ENCODE measurements at places on chromosomes 4 and X.
A peak's percentile ranks its signal among the peaks of the same experiment; 100 is the strongest.

- no peak for DNase-seq
These were observed 54.7 kb upstream of the RBM47 start for GRCh38 chr4:40684404-40684803.

DNA sequence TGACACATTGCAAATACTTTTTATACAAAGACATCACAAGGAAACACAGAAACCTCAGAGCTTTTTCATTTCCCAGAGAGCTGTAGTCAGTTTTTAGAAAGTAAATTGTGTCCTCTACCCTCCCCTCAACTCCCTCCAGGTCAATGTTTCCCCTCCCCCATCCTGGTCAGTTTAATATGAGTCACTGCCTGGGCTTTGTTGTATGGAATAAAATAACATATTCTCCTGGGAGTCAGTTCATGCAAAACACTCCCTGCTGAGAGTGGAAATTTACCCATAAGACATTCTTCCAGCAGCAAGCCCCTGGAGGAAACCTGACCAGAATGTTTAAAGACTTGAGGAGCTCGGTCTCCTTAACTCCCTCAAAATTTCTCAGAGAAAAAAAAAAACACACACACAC is 270.1 kb upstream of the LDB2 start:
- DNase-seq, result peak; percentile 85

GRCh38 chr4:118843237-118843636 is 7.3 kb upstream of the SEC24D start:
- DNase-seq, result no peak

GRCh38 chr4:56323327-56323726 is 64.0 kb downstream of the AASDH start:
- DNase-seq, result no peak

GRCh38 chrX:130245441-130245840 is 23.3 kb downstream of the ZNF280C start:
- DNase-seq, result peak; percentile 80

DNA sequence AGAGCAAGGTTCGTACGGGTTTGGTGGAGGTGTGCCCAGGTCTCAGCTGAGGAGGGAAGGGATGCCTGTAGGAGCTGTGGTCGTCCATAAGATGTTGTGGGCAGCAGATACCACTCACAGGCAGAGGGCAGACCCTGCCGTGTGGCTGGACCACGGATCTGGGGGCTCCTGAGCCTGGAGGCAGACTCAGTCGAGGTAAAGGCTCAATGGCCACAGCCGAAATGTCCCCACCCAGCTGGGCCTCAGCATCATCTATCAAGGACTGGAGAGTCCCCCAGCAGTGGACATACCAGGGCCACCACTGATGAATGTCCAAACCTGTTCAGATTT is 98.5 kb downstream of the DHRSX start:
- no peak for DNase-seq

GRCh38 chr4:125070861-125071260 is 243.9 kb upstream of the FAT4 start:
- DNase-seq, result no peak

GRCh38 chr4:7816771-7817170 is 122.9 kb downstream of the AFAP1 start:
- no peak for DNase-seq

GRCh38 chr4:164639001-164639400 is 114.9 kb upstream of the SMIM31 start:
- DNase-seq, result no peak

GRCh38 chr4:83552083-83552482 is 16.2 kb downstream of the GPAT3 start:
- DNase-seq, result peak; percentile 83

DNA sequence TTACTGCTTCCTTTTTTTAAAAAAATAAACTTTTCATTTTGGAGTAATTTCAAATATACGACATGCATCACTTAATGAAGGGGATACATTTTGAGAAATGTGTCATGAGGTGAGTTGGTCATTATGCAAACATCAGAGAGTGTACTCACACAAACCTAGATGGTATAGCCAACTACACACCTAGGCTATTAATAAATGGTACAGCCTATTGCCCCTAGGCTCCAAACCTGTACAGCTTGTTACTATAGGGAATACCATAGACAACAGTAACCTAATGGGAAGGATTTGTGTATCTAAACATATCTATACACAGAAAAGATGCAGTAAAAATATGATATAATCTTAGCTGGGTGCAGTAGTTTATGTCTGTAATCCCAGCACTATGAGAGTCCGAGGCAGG is 29.1 kb downstream of the SETD7 start:
- no peak for DNase-seq

- no peak for DNase-seq
These were observed 147.9 kb downstream of the PTCHD1 start for GRCh38 chrX:23482561-23482960.

- DNase-seq, result no peak
These were observed 110.8 kb upstream of the PAQR3 start for GRCh38 chr4:79049840-79050540.

- peak; percentile 53 for DNase-seq
These were observed 797 bp downstream of the PKD2 start for GRCh38 chr4:88008122-88008742.

- no peak for DNase-seq
These were observed 73.4 kb downstream of the NBDY start for GRCh38 chrX:56802428-56802827.

- DNase-seq, result peak; percentile 74
These were observed 7.6 kb upstream of the OPHN1 start for GRCh38 chrX:68440940-68441339.

DNA sequence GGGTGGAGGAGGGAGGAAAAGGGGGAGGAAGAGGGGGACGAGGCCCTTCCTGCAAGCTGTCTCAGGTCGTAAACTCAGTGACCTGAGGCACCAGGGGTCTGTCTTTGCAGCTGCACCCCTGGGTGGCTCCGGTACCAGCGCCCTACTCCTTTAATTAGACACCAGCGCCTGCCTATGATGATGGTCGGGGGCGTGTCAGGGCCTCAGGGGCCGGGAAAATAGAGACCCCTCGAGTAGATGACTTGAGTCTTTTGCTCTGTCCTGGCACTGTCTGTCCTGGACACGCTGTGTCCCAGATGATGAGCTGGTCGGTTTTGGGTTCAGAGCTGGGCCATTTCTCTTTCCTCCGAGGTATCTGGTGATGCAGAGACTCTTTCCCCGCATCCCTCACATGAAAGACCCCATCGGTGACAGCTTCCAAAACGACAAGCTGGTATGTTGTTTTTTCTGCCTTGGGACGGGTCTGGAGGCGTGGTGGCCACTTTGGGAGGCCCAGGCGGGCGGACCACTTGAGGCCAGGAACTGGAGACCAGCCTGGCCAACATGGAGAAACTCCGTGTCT is 11.2 kb downstream of the SLC25A6 start:
- DNase-seq, result no peak

- DNase-seq, result peak; percentile 22
These were observed 3.0 kb upstream of the MAB21L2 start for GRCh38 chr4:150578745-150579501.

DNA sequence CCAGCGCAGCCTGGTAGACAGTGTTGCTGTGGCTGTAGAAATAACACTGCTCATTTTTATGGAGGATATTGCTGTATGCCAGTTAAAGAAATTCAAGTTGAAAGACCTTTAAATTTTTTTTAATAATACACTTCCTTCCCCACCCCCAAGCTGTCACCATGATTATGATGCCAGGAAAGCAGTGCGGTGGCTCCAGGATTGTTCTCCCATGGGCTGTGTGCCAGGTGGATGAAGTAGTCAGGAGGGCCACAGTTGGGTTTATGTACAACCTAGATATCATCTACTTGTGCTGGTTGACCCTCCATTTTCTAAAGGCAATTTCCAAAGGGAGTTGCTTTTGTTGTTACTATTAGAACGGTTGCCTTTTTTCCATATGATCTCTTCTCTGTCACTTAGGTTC is 136.6 kb downstream of the AFF1 start:
- DNase-seq, result no peak

GRCh38 chr4:76687746-76688448 is 210.0 kb downstream of the SOWAHB start:
- DNase-seq, result no peak

GRCh38 chr4:139514382-139515059 is 41.5 kb downstream of the SETD7 start:
- DNase-seq, result no peak

GRCh38 chr4:113665036-113665435 is 96.5 kb downstream of the CAMK2D start:
- peak; percentile 40 for DNase-seq

DNA sequence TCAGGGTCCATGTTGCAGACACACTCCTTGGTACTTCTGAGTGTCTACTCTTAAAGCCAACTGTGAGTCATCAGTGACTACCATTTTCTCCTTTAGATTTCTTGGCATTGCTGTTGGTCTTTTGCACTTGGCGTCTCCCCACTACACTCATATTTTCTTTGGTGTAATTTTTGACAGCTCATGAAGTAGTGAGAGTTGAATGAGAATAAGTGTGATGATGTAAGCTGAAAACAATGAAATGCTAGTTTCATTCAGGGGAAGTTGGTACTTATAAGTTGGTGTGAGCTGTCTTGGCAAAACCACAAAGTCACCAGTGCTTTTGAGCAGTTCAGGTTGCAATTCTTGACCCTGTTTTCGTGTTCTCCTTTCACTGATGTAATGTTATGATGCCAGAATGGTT is 142.9 kb upstream of the ARX start:
- DNase-seq, result no peak

- no peak for DNase-seq
These were observed 8.5 kb upstream of the NEIL3 start for GRCh38 chr4:177301126-177301639.

- no peak for DNase-seq
These were observed 1167.2 kb upstream of the PABPC4L start for GRCh38 chr4:135368831-135369230.

DNA sequence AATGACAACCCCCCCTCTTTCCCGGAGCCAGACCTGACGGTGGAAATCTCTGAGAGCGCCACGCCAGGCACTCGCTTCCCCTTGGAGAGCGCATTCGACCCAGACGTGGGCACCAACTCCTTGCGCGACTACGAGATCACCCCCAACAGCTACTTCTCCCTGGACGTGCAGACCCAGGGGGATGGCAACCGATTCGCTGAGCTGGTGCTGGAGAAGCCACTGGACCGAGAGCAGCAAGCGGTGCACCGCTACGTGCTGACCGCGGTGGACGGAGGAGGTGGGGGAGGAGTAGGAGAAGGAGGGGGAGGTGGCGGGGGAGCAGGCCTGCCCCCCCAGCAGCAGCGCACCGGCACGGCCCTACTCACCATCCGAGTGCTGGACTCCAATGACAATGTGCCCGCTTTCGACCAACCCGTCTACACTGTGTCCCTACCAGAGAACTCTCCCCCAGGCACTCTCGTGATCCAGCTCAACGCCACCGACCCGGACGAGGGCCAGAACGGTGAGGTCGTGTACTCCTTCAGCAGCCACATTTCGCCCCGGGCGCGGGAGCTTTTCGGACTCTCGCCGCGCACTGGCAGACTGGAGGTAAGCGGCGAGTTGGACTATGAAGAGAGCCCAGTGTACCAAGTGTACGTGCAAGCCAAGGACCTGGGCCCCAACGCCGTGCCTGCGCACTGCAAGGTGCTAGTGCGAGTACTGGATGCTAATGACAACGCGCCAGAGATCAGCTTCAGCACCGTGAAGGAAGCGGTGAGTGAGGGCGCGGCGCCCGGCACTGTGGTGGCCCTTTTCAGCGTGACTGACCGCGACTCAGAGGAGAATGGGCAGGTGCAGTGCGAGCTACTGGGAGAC is 1.6 kb downstream of the PCDH10 start:
- no peak for DNase-seq

GRCh38 chrX:123962006-123962467 is 531 bp downstream of the STAG2 start:
- no peak for DNase-seq

- peak; percentile 83 for DNase-seq
These were observed 122.5 kb downstream of the PTTG2 start for GRCh38 chr4:38082424-38083385.

GRCh38 chr4:76226418-76226817 is 12.8 kb upstream of the SCARB2 start:
- no peak for DNase-seq

DNA sequence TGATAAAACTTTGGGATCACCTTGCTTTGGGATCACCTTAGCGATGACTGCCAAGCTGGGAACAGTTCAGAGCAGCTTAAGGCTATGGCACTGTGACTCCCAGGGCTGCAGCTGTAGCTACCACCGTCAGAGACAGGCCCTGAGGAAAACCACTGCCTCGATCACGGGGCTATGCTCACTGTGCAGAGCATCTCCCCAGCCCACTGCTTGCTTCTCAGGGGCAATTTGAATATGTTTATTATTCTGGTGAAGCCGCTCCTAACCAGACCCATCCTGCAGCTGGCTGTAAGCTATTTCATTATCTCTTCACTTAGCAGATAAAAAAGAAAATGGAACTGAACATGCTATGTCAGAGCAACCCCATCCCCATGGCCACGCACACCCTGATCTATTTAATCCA is 328.5 kb downstream of the EVC2 start:
- no peak for DNase-seq

- DNase-seq, result no peak
These were observed 18.0 kb downstream of the PARM1 start for GRCh38 chr4:74950882-74951281.

DNA sequence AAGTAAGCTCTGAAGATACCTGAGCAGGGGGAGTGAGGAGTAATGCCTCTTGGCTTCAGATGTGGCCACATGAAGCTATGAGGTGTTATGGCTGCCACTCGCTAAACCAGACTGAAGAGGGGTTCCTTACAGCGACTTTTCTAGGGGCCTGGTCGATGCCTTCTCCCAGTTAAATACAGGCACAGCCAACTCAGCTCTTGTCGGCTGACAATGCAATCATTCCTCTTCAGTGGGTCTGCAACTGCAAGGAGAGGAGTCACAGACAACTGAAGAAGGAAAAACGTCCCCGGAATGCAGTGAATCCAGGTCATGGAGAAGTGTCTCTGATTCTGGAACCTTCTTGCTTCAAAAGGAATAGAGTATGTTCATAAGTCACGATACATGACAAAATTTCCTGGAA is 106.4 kb downstream of the RNF150 start:
- DNase-seq, result peak; percentile 12

DNA sequence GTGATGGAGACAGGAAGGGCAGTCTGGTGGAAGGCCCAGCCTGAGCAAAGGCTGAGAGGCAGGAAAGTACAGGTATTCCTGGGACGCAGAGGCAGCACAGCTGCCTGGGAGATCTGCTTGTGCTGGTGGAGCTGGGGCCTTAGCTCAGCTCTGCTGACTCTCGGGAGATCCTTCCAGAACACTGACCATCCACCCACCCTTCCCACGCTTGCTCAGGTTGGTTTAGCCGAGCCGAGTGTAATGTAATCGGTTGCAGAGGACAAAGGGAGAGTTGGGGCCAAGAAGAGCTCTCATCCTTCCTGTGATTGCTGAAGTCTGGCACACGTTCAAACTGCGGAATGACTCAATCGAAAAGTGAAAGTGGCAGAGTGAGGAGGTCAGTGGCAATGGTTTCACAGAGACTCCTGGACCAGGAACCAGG is 43.1 kb upstream of the GPR78 start:
- peak; percentile 88 for DNase-seq
